ENCODE measurements at places on chromosomes 2 and 18. TPM values are rescaled to one million over a fixed set of nuclear protein-coding genes. Genes with fewer than 3 reads are reported as not detected.

Gene SERPINB4
- 4.3 TPM for total RNA-seq

Gene STAT4
- total RNA-seq = 0.33 TPM

Gene SCN2A
- 0.46 TPM for total RNA-seq

Gene UPP2
- total RNA-seq = not detected

Gene DUSP11
- 21.4 TPM for total RNA-seq

Gene TEKT4
- total RNA-seq = not detected

Gene TSPYL6
- not detected for total RNA-seq

Gene CAVIN2
- total RNA-seq = not detected

Gene GULP1
- 124 TPM for total RNA-seq

Gene POTEJ
- not detected for total RNA-seq

Gene ATP6V1C2
- 1.2 TPM for total RNA-seq

Gene ASPRV1
- 0.64 TPM for total RNA-seq

Gene MPPE1
- total RNA-seq = 13.2 TPM

- no peak for DNase-seq
Observed at GRCh38 chr2:222193328-222193983, 105.3 kb downstream of the PAX3 start.

DNA sequence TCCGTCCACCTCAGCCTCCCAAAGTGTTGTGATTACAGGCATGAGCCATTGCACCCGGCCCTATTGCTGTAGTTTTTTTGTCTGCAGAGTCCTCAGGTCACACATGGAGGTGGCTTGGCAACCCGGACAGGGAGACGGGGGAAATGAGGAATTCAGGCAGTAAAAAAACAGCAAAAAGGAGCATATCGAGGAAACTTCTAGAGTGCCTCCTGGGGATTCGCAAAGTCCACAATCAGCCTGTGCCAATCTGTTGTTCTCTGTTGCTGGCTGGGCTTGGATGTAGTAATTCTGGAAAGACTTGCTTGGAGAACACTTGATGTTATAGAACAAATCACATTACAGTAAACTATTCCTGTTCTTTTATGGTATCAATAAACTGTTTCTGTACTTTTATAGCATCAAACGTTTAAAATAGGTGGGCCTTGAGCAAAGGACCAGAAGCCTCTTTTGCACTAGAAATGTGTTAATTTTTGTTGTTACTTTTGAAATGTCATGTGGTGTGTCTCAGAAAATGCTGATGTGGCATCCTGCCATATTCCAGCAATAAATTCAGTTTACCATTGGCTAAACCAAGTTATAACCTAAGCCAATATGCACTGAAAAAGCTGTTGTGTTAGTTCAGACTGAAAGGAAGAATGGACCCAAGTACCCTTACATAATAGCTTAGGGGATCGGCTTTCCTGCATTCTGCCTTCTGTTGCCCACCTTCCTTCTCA is 14.4 kb downstream of the ELAC1 start:
- no peak for DNase-seq

- DNase-seq = no peak
Observed at GRCh38 chr2:216905649-216906329, 45.9 kb upstream of the TNP1 start.

DNA sequence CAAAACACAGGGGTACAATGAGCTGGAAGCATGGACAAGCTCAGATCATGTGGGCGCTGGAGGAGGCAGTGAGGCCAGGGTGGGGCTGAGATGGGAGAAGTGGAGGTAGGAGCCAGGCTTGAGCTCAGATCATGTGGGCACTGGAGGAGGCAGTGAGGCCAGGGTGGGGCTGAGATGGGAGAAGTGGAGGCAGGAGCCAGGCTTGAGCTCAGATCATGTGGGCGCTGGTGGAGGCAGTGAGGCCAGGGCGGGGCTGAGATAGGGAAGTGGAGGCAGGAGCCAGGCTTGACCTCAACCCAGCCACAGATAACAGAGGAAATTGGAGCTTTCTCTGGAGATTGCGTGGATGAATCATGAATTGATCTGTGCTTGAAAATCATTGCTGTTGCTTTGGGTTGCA is 48.3 kb upstream of the TMEM18 start:
- DNase-seq = no peak

DNA sequence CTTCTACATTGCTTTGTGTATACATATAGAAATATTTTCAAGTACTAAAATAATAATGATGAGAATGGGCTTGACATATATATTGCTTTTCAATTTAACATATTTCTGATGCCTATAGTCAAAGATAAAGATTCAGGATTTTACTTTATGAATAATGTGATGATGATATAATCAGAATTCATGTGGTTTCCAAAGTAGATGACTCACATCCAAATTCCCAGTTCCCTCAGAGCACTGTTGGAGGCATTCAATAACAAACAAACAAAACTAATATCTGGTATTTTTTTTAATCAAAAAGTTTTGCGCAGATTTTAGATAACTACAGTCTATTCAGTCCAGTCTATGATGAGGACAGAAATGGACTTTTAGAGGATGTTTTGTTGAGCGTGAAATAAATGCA is 2094.5 kb upstream of the CELF4 start:
- DNase-seq = no peak

DNA sequence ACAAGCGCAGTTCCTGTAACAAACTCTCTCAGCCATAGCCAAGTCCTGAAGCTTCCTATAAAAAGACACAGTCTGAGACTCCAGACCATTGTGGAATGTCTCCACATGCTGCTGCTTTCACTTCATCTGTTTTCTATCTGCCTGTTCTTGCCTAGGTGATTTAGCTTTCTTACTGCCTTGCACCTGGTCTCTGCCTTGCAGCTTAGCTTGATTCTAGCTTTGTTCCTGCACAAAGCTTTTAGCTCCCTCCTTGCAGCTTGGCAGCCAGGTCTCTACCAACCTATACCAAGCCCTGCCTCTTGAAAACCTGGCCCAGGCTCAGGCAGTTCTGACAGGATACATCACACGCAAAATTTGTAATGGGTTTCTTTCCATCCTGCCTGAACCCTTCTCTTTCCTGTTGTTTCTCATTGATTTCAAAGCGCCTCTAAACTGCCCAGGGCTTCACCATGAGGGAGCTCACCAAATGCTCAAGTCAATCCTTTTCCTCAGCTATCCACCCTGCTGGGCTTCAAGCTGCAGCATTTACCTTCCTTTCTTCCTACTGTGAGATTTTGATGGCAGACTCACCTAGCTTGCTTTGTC is 941.3 kb upstream of the NXPH2 start:
- DNase-seq = peak; percentile 64

DNA sequence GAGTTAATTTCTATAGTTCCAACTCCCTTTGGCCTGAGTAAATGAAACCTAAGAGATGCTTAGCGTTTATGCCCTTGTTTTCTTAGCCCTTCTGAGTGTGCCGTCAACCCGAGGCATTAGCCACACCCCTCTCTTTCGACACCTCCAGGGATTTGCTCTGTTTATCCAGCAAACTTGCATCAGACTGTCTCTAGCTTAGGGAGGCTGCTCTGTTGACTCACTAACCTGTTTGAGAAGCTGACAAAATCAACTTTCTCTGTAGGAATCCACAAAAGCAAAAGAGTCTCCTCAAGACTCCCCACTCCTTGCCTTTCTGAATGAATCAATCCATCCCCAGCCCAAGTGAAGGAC is 317.6 kb downstream of the TNS1 start:
- no peak for DNase-seq

DNA sequence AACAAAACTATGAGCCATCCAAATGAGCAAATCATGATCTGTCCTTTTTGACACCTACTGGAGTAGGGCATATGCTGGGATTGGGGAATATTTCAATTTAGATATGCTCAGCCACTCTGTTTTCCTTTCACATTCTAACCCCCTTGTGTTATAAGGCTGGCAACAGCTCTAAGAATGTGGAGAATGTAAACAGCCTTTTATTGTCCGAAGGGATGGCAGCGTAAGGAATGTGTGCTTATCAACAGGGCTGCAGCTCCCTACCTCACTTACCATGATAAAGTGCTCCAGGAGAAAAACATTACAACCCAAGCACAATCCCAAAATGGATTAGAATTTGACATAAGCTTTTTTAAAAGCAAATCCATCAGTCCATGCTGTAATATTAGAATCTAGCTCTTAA is 2.2 kb downstream of the NXPH2 start:
- peak; percentile 71 for DNase-seq

GRCh38 chr18:62044490-62045000 is 142.3 kb downstream of the PIGN start:
- no peak for DNase-seq

DNA sequence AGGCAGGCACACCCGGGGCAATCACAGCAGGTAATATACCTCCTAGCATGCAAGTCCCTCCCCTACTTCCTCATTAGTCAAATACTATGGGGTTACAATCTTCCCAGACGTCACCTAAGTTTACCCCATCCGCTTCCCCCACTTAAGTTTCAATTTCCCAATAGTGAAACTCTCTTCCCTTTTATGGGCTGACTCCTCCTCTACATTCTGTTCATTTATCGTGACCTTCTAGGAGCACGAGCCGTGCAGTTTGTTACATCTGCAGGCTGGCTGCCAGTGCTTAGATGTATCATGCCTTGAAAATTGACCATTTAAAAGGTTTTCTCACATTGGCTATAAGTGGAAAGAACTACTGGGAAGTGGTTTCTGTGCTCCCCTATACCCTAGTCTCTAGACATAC is 1357.8 kb upstream of the CRIM1 start:
- DNase-seq = no peak

DNA sequence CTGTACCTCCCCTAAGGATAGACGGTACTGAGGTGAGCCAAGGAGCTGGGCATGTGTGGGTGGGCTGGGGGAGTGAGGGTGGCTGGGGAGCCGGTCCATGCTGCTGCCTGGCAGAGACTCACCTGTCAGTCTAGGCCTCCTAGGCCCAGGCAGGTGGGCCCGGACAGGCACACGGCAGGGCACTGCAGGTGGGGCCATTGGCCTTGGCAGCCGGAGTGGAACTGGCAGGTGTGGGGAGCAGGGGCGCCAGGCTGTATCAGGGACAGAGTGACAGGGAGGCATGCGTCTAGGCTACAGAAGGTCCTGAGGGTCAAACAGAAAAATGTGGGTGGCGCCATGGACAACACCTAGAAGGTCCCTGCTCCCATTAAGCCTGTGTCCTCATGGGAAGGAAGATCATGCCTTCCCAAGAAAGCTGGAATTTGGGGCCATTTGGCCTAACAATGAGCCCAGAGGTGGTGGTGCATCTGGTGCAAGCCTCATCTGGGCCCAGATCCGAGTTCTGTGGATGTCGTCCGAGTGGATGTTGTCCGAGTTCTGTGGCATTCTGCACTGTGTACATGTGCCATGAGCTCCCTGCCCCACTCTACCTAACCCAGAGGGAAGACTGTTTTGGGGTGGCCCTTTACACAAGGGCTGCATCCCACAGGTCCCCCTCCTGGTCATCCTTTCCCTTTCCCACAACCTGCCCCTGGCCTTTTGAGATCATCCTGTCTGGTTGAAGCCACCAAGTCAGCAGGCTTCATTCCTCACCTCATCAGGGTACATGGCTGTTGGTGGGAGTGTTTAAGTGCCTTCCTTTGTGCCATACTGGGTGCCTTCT is 249.7 kb downstream of the GLI2 start:
- no peak for DNase-seq

- DNase-seq = no peak
Observed at GRCh38 chr2:224335991-224336390, 65.9 kb downstream of the FAM124B start.

GRCh38 chr2:46963941-46964673 is 48.5 kb upstream of the MCFD2 start:
- no peak for DNase-seq

DNA sequence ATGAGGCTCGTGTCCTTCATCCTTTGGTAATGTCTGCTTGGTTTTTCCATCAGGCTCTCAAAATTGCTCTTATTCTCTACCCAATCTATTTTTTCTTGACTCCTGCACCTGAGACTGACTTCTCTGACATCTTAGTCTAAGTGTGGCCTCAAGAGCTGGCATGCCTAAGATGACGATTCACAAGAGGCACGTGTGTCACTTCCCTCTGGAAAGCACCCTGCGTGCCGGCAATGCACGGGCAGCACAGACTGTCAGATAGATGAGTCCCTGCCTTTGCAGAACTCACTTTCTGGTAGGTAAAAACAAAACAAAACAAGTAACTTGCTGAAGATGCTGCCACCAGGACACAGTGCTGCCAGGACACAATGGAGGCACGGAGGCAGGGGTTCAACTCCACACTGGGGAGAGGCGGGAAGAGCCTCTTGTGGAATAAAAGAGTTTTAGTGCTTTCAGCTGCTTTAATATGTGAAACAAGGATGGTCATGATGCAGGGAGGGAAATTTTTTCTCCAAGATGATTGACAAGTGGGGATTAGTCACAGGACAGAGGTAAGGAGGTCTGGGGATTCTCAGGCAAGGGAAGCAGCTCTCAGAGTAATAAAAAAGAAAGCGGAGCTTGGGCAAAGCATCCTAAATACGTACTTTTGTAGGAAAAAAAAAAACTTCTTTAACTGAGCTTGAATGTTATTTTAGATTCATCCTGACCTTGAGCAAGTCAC is 27.3 kb downstream of the CYB5A start:
- DNase-seq = no peak

GRCh38 chr2:2898744-2899143 is 478.9 kb downstream of the EIPR1 start:
- no peak for DNase-seq

DNA sequence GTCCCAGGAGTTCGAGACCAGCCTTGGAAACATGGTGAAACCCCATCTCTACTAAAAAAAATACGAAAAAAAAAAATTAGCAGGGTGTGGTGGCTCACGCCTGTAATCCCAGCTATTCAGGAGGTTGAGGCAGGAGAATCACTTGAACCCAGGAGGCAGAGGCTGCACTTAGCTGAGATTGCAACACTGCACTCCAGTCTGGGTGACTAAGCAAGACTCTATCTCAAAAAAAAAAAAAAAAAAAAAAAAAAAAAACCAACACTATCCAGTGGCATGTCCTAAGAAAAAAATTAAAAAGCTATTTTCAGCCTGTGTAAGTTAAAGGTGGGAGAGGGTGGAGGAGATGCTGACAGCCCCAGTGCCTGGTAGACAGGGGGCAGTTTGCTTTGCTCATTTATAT is 32.2 kb upstream of the REL start:
- DNase-seq = no peak

DNA sequence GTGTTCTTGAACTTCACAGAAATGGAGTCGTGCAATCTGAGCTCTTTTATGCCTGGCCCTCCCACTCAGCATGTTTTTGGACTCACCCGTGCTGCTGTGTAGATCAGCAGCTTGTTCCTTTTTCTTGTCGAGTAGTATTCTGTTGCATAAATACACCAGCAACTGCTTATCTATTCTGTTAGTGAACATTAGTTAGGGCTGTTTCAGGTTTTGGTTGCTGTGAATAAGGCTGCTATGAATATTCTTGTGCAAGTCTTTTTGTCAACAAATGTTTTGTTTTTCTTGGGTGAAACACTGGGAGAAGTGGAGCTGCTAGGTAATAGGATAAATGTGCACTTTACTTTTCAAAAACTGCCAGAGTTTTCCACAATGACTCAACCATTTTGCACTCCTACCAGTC is 15.3 kb upstream of the CIDEA start:
- no peak for DNase-seq

GRCh38 chr2:148653437-148653836 is 8.9 kb downstream of the EPC2 start:
- no peak for DNase-seq

GRCh38 chr2:189583227-189584198 is 2.9 kb upstream of the SLC40A1 start:
- no peak for DNase-seq

Data from H9 (cell line).